ENCODE measurements at places on chromosomes 1 and 21. TPM values are rescaled to one million over a fixed set of nuclear protein-coding genes. Genes with fewer than 3 reads are reported as not detected.

The BATF3 gene
- total RNA-seq = 2.3 TPM

DNA sequence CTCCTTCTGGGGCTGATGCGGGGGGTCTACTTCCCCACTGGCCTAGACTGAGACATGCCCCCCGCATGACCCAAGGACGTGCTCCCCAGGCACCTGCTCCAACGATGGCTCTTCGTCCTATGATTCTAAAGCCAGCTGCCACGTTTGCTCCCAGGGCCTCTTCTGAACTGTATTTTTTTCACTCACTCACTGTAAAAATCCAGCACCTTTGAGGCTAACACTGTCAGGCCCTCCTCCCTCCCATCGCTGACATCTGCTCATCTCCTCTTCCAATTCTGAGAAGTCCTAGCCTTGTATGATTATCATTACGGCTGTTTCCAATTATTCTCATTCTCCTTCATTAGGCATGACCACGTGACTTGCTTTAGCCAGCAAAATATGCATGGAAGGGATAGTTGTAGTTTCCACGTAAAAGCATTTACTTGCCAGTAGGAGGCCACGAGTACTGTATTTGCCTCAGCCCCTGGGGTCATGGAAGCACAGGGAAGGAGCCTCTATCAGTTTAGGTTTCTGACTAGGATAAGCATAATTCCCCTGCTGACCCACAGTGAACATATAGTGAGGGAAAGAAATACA, 19.1 kb upstream of the EDN2 start:
- no peak for DNase-seq

DNA sequence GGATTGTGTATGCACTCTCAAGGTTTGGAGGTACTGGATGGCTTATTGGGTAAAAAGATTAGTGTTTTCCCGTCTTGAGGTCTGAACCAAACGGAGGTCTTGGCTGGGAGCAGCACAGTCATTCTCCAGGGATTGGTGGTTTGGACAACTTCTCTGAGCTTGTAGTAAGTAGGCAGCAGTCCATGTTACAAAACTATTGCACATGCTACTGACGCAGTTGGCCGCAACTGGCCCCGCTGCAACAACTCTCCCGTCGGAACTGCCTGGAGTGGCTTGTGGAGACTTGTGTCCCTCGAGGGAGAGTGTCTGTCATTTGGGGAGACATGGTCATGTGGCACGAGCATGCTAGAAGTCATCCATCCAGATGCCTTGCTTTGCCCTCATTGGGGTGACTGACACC, 276.0 kb downstream of the TM2D1 start:
- DNase-seq = no peak

- DNase-seq = no peak
These were observed 51.6 kb upstream of the ZC3H11B start for GRCh38 chr1:219664310-219665029.
